ENCODE measurements at places on chromosomes 6 and 20. TPM values are rescaled to one million over a fixed set of nuclear protein-coding genes. Genes with fewer than 3 reads are reported as not detected.

DNA sequence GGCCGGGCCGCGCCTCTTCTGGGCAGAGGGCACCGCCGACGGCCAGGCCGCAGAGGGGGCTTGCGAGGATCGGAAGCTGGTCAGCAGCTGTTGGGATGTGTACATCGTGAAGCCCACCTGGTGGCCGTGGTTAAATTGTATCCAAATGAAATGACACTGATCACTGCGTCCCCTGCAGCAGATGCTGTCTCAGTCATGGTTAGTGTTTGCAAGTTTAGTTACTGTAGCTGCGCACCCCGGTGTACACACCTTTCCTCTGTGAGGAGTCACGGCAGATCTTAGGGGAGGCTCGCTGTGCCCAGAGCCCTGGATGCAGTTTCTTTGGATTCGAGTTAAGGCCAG, 653 bp downstream of the NAA20 start:
- H3K36me3 ChIP-seq, result no peaks in the 10 kb centered on the region
- no peak for DNase-seq
- no peaks in the 10 kb centered on the region for H3K27me3 ChIP-seq
- H3K4me1 ChIP-seq, result peaks cover 22% of the 10 kb centered on the region

- H3K4me1 ChIP-seq, result no peaks in the 10 kb centered on the region
- no peaks in the 10 kb centered on the region for H3K36me3 ChIP-seq
- no peak for DNase-seq
- no peaks in the 10 kb centered on the region for H3K27me3 ChIP-seq
- H3K4me3 ChIP-seq, result no peak overlapping the region
- H3K27ac ChIP-seq, result no peak overlapping the region
Measured at GRCh38 chr6:38086346-38086745, 266.8 kb downstream of the ZFAND3 start.

TRIM31 gene
- 0.79 TPM for total RNA-seq

- no peaks in the 10 kb centered on the region for H3K4me1 ChIP-seq
- peak; percentile 68 for DNase-seq
- no peak overlapping the region for H3K27ac ChIP-seq
- H3K27me3 ChIP-seq, result peaks cover 3% of the 10 kb centered on the region
Measured at GRCh38 chr20:1503564-1504227, 12.5 kb upstream of the SIRPB2 start.

ENPP4 gene
- total RNA-seq, result 12.6 TPM

DNA sequence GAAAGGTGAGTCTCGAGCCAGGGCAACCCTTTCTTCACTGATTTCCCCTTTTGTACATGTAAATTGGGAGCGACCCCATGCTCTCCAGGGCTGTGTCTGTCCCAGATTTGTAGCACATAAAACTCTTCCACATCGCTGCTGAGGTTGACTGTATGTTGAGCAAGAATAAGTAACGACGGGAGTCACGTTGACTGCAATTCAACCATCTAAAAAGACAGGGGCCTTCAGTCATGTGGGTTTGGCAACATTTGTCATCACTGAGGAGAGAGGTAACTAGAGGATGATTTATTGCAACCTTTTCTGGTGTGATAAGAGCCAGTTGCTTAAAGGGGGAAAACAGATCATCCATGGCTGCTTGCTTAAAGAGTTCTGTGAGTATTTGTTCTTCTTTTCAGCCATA, 159.4 kb upstream of the SULF2 start:
- H3K27me3 ChIP-seq, result peaks cover 3% of the 10 kb centered on the region
- H3K4me1 ChIP-seq, result no peaks in the 10 kb centered on the region
- DNase-seq, result no peak
- H3K36me3 ChIP-seq, result no peaks in the 10 kb centered on the region
- no peak overlapping the region for H3K4me3 ChIP-seq

DNA sequence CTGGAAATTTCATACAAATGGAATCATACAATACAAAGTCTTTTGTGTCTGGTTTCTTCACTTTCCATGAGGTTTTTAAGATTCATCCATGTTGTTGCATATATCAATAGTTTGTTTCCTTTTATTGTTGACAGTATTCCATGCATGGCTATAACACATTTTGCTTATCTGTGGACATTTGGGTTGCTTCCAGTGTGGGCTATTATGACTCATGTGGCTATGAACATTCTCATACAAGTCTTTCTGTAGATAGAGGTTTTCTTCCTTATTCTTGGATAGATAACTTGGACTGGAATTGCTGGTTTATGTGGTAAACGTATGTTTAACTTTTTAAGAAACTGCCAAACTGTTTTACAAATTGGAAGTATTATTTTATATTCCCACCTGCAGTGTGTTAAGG, 30.0 kb upstream of the KIF6 start:
- H3K27me3 ChIP-seq, result no peaks in the 10 kb centered on the region
- no peak for DNase-seq
- H3K27ac ChIP-seq, result no peak overlapping the region
- no peak overlapping the region for H3K4me3 ChIP-seq
- no peaks in the 10 kb centered on the region for H3K4me1 ChIP-seq

- peaks cover 15% of the 10 kb centered on the region for H3K4me1 ChIP-seq
- no peak for DNase-seq
- no peaks in the 10 kb centered on the region for H3K36me3 ChIP-seq
- H3K27me3 ChIP-seq, result no peaks in the 10 kb centered on the region
- H3K4me3 ChIP-seq, result peak within 1 kb of the TSS; percentile 88
Measured at GRCh38 chr20:1894951-1895673, at the start of gene SIRPA. Gene SIRPA (plus strand): TSS chr20:1895407. CDS start chr20:1895448, 41 bp downstream.

- H3K36me3 ChIP-seq, result no peaks in the 10 kb centered on the region
- no peak overlapping the region for H3K27ac ChIP-seq
- H3K4me1 ChIP-seq, result no peaks in the 10 kb centered on the region
- DNase-seq, result no peak
Measured at GRCh38 chr6:165456286-165456685, 146.9 kb upstream of the C6orf118 start.

- H3K4me1 ChIP-seq, result peaks cover 21% of the 10 kb centered on the region
- H3K27ac ChIP-seq, result peak overlapping the region; percentile 43
- H3K4me3 ChIP-seq, result peak overlapping the region; percentile 59
- DNase-seq, result no peak
- no peaks in the 10 kb centered on the region for H3K27me3 ChIP-seq
Measured at GRCh38 chr6:7260291-7261031, 52.5 kb downstream of the SSR1 start.

DNA sequence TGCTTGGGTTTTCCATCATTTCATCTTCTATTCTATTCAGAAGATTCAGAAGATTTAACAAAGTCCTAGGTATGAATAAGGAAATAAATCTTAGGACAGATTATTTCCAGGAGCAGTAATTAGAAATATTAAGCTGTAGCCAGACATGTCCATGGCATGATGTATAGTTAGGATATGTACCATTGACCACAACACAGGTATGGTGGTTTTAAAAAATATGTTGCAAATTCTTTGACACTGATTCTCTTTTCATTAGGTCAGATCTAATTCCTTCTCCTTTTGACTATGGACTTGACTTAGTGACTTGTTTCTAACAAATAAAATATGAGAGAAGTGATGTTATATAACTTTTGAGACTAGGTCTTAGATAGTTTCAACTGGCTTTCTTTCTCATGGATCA, 23.5 kb upstream of the PDE7B start:
- no peak overlapping the region for H3K4me3 ChIP-seq
- H3K4me1 ChIP-seq, result no peaks in the 10 kb centered on the region

DNA sequence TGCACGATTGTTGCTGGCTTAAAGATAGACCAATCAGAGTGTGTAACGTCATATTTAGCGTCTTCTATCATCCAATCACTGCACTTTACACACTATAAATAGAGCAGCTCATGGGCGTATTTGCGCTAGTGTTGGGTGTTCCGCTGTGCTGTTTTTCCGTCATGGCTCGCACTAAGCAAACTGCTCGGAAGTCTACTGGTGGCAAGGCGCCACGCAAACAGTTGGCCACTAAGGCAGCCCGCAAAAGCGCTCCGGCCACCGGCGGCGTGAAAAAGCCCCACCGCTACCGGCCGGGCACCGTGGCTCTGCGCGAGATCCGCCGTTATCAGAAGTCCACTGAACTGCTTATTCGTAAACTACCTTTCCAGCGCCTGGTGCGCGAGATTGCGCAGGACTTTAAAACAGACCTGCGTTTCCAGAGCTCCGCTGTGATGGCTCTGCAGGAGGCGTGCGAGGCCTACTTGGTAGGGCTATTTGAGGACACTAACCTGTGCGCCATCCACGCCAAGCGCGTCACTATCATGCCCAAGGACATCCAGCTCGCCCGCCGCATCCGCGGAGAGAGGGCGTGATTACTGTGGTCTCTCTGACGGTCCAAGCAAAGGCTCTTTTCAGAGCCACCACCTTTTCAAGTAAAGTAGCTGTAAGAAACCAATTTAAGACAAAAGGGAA, 57.9 kb downstream of the TRIM38 start:
- no peaks in the 10 kb centered on the region for H3K27me3 ChIP-seq
- H3K4me3 ChIP-seq, result peak overlapping the region; percentile 76
- peak overlapping the region; percentile 98 for H3K27ac ChIP-seq
- peaks cover 28% of the 10 kb centered on the region for H3K4me1 ChIP-seq
- DNase-seq, result peak; percentile 90
- no peaks in the 10 kb centered on the region for H3K36me3 ChIP-seq

RNF114 gene
- total RNA-seq, result 87.9 TPM

Data from liver (tissue), 10 donors.